ENCODE measurements at places on chromosomes 6 and 20. TPM values are rescaled to one million over a fixed set of nuclear protein-coding genes. Genes with fewer than 3 reads are reported as not detected.

The PPP1R16B gene
- total RNA-seq, result 17.6 TPM

DNA sequence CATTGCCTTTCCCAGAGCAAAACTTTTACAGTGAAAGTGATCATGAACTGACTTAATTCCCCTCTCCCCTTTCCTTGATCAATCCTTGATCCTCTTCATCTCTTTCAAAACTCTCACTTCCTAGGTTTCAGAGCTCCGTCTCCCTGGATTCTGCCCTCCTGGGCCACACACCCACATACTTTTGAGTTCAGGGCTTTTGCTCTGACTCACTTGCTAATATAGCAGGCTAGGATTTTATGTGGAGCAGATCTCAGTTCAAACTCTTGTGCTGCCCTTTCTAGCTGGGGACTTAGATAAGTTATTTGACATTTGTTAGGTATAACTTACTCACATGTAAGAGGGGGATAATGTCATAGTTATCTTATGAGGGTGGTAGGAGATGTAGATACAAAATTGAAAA is 109.1 kb upstream of the MLIP start:
- DNase-seq, result no peak
- H3K27me3 ChIP-seq, result no peaks in the 10 kb centered on the region
- H3K4me1 ChIP-seq, result no peaks in the 10 kb centered on the region
- no peak overlapping the region for H3K27ac ChIP-seq
- H3K36me3 ChIP-seq, result no peaks in the 10 kb centered on the region

DNA sequence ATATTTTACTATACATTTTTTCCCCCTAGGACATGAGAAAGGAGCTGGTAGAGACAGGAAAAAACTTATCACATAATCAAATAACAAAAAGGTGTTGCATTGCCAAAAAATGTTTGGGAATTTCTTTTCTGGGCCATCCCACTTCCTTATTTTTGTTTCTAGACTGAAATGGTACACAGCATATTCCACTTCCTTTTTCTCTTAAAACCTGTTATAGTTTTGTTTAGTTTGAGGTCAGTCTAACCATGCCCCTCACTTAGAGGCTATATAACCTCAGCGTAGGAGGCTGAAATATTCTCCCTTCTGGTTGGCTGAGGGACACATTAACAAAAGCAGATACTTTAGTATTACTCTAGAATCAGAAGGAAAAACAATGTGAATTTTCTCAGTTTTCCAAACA is 323.9 kb downstream of the GJA1 start:
- no peak for DNase-seq
- H3K27ac ChIP-seq, result no peak overlapping the region
- no peak overlapping the region for H3K4me3 ChIP-seq
- no peaks in the 10 kb centered on the region for H3K36me3 ChIP-seq
- peaks cover 2% of the 10 kb centered on the region for H3K4me1 ChIP-seq

The CRYBG1 gene
- total RNA-seq, result 6.2 TPM

- H3K4me1 ChIP-seq, result no peaks in the 10 kb centered on the region
- H3K27ac ChIP-seq, result no peak overlapping the region
- no peak for DNase-seq
- no peak overlapping the region for H3K4me3 ChIP-seq
Measured at GRCh38 chr6:150229436-150230163, 86.8 kb downstream of the PPP1R14C start.

The SMLR1 gene
- total RNA-seq, result not detected

The GPR6 gene
- total RNA-seq, result not detected

GRCh38 chr6:54805077-54805476 is 41.5 kb upstream of the FAM83B start:
- H3K4me3 ChIP-seq, result no peak overlapping the region
- no peak for DNase-seq

DNA sequence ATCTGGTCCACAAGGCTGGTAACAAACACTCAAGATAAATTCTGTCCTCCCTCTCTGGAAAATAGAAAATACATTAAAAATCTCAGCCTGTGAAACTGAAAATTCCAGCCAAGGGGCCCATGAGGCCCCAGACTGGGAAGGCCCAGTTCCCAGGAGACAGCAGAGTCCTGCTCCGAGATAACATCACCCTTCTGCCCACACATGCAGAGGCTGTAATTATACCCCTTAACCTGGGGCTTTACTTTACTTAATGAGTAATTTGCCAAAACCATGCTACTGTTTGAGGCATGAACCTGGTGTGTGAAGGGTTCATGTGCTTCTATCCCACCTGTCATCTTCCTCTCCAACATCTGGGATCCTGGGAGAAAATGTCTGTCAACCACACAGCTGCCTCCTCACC is 398.9 kb upstream of the SULF2 start:
- H3K4me3 ChIP-seq, result no peak overlapping the region
- H3K27me3 ChIP-seq, result no peaks in the 10 kb centered on the region
- no peak for DNase-seq
- H3K27ac ChIP-seq, result no peak overlapping the region
- no peaks in the 10 kb centered on the region for H3K36me3 ChIP-seq
- no peaks in the 10 kb centered on the region for H3K4me1 ChIP-seq

GRCh38 chr6:113361014-113361645 is 496.0 kb upstream of the MARCKS start:
- no peak for DNase-seq
- H3K4me1 ChIP-seq, result no peaks in the 10 kb centered on the region
- H3K27me3 ChIP-seq, result no peaks in the 10 kb centered on the region
- no peak overlapping the region for H3K27ac ChIP-seq
- no peaks in the 10 kb centered on the region for H3K36me3 ChIP-seq

- DNase-seq, result no peak
- no peaks in the 10 kb centered on the region for H3K36me3 ChIP-seq
- no peak within 1 kb of the TSS for H3K4me3 ChIP-seq
- no peaks in the 10 kb centered on the region for H3K27me3 ChIP-seq
- no peak within 1 kb of the TSS for H3K27ac ChIP-seq
- H3K4me1 ChIP-seq, result no peaks in the 10 kb centered on the region
Measured at GRCh38 chr6:32816746-32817204, at the start of gene HLA-DOB. Gene HLA-DOB, minus strand, starts transcription at chr6:32817002. Its CDS starts 51 bp downstream, at chr6:32816951.

The FAM83B gene
- total RNA-seq, result not detected

DNA sequence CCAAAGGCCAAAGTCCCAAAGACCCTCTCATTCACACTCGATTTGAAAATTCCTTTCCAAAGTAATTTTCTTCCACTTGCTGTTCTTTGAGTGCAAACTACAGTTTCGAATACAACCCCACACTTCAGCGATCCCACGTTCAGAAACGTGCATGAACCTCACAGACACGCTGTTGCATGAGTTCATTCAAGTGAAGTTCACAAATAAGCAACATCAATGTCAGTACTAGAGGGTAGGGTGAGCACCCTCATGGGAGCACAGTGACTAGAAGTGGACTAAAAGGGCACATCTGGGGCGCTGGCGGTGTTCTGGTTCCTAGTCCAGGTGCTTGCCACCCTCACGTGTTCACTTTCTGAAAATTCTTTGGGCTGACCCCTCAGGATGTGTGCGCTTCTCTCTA is 59.0 kb downstream of the FAM50B start:
- no peak for DNase-seq
- no peak overlapping the region for H3K4me3 ChIP-seq

DNA sequence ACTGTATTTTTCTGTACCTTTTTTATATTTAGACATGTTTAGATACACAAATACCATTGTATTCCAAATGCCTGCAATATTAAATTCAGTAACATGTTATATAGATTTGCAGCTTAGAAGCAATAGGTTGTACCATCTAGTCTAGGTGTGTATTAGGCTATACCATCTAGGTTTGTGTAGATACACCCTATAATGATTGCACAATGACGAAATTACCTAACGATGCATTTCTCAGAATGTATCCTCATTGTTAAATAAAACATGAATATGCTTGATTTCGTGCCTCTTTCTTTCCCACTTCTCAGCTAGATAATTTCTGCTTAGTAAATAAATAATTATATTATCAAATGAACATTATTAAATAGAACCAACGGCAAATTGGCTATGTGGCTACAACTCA is 653.0 kb downstream of the EPM2A start:
- H3K4me3 ChIP-seq, result no peak overlapping the region
- DNase-seq, result no peak
- no peaks in the 10 kb centered on the region for H3K4me1 ChIP-seq
- no peak overlapping the region for H3K27ac ChIP-seq
- no peaks in the 10 kb centered on the region for H3K27me3 ChIP-seq

GRCh38 chr20:5122873-5123260 is 3.1 kb upstream of the PCNA start:
- H3K36me3 ChIP-seq, result no peaks in the 10 kb centered on the region
- H3K4me3 ChIP-seq, result no peak overlapping the region
- DNase-seq, result no peak
- no peaks in the 10 kb centered on the region for H3K4me1 ChIP-seq
- no peak overlapping the region for H3K27ac ChIP-seq

GRCh38 chr6:169722362-169723199 is 1.7 kb downstream of the PHF10 start:
- no peaks in the 10 kb centered on the region for H3K27me3 ChIP-seq
- H3K4me3 ChIP-seq, result peak overlapping the region; percentile 91
- peak overlapping the region; percentile 94 for H3K27ac ChIP-seq
- H3K4me1 ChIP-seq, result no peaks in the 10 kb centered on the region

DNA sequence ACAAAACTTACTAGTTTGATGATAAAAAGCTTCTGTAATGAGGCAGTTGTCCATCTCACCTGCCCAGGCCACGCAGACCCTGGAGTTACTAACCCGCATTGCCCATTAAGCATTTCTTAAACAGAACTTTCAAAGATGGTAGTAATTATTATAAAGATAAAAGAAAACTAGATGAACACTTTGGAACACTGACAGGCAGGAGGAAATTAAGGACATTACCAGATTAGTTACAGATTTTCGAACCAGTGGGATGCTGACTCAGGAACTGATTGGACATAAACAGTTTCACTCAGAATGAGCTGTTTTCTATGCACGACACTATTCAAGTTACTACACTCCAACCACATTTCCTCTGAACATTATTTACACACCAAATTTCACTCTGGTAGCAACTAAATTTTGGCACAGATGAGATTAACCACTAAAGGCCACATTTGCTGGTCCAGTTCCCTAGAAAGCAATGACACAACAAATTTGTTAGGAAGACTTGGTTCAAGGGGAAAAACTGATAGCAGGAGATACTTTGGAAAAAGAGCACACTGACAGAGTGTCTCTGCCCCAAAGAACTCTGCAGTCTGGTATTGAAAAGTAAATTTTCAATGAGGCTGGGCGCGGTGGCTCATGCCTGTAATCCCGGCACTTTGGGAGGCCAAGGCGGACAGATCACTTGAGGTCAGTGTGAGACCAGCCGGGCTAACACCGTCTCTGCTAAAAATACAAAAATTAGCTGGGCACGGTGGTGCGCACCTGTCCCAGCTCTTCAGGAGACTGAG is 3.0 kb downstream of the ROMO1 start:
- H3K36me3 ChIP-seq, result no peaks in the 10 kb centered on the region
- DNase-seq, result no peak
- no peaks in the 10 kb centered on the region for H3K27me3 ChIP-seq
- H3K4me1 ChIP-seq, result peaks cover 5% of the 10 kb centered on the region

DNA sequence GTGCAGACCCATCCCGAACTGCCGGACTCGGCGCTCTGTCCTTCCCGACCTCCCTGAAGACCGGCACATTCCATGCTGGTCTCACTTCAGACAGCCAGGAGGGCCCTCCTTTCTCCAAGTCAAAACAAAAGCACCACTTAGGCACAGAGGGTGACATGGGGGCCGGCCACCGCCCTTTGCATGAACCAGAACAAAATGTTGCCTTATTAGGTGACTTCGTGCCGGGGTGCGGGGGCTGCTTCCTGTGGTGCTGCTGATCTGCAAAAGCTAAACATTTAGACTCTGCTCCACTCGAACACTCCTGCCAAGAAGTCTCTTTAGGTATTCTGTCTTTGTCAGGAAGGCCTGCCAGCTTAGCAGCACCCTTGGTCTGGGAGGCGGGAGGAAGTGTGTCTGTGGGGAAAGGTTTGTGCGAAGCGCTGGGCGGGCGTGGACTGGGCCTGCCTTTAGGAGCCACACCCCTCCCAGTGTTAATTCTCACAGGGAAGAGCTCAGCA is 133.8 kb downstream of the SMOC2 start:
- H3K4me1 ChIP-seq, result peaks cover 13% of the 10 kb centered on the region
- no peak overlapping the region for H3K4me3 ChIP-seq
- no peaks in the 10 kb centered on the region for H3K36me3 ChIP-seq
- DNase-seq, result peak; percentile 90
- no peaks in the 10 kb centered on the region for H3K27me3 ChIP-seq

GRCh38 chr6:62740596-62740995 is 454.6 kb upstream of the KHDRBS2 start:
- no peak for DNase-seq
- H3K4me3 ChIP-seq, result no peak overlapping the region
- no peak overlapping the region for H3K27ac ChIP-seq
- no peaks in the 10 kb centered on the region for H3K4me1 ChIP-seq

DNA sequence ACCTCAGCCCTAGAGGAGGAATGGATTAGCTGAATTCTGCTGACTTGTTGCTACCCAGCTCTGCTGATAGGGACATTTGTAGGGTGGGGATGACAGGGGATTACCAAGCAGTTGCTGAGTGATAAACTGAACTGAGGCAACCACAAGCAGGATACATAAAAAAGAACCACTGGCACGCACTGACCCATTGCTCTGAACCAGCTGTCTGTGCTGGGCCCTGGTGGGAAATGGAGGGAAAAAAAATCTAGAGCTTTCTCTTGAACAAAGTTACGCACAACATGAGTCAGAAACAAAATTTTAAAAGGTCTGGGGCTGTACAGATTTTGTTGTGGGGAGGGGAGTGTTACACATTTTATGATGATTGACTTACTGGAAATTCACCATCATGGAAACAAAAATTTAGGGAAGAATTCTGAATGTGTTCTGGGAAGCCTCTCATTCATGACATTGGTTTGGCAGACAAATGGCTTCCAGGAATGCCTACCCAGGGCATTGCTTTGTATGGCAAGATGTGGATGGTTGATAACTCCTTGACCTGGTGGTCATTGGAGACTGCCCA is 37.7 kb downstream of the FOXO3 start:
- H3K27ac ChIP-seq, result no peak overlapping the region
- no peaks in the 10 kb centered on the region for H3K27me3 ChIP-seq
- DNase-seq, result no peak
- H3K4me3 ChIP-seq, result no peak overlapping the region

DNA sequence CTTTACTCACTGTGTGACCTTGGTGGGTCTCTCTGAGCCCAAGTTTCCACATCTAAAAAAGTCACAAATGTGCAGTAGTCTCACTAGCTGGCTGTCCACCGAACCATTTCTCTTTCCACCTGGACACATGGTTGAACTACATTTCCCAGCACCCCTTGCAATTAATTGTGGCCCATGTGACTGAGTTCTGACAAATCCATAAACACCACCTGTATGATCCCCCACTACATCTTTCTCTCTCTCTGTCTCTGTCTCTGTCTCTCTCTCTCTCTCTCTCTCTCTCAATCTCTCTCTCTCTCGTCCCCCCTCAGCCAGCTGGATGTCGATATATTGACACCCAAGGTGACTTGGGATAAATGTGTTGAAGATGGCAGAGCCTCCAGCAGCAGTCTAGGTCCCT is 42.8 kb downstream of the SNHG17 start:
- no peaks in the 10 kb centered on the region for H3K27me3 ChIP-seq
- H3K4me1 ChIP-seq, result peaks cover 4% of the 10 kb centered on the region
- no peaks in the 10 kb centered on the region for H3K36me3 ChIP-seq
- no peak overlapping the region for H3K27ac ChIP-seq
- no peak for DNase-seq

The BTN1A1 gene
- total RNA-seq, result not detected

Data from aorta (tissue), 5 donors.